ENCODE measurements at places on chromosomes 11 and 22. TPM values are rescaled to one million over a fixed set of nuclear protein-coding genes. Genes with fewer than 3 reads are reported as not detected.

- H3K4me1 ChIP-seq = no peaks in the 10 kb centered on the region
- no peak overlapping the region for H3K4me3 ChIP-seq
- H3K27me3 ChIP-seq = no peaks in the 10 kb centered on the region
Measured at GRCh38 chr11:88068848-88069554, 106.2 kb downstream of the RAB38 start.

- no peaks in the 10 kb centered on the region for H3K4me1 ChIP-seq
- DNase-seq = no peak
- no peak overlapping the region for H3K27ac ChIP-seq
Measured at GRCh38 chr11:9132203-9132878, 40.9 kb upstream of the SCUBE2 start.

DNA sequence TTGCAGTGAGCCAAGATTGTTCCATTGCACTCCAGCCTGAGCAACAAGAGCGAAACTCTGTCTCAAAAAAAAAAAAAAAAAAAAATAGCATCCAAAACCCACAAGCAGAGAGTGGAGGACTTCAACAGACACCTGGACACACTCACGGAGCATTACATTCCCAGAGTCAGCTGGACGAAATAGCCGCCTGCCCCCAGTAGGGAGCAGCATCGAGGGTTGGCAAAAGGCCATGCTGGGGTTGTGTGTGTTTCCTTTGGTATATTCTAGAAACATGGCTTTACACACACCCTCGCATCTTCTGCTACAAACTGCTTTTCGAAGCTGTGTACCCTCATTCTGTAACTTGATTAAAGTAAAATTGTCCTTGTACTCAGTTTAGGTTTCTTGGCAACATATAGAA lies 5.3 kb downstream of the ADA2 start:
- H3K36me3 ChIP-seq = no peaks in the 10 kb centered on the region
- H3K27me3 ChIP-seq = no peaks in the 10 kb centered on the region
- DNase-seq = peak; percentile 62
- H3K4me3 ChIP-seq = no peak overlapping the region
- no peak overlapping the region for H3K27ac ChIP-seq

DNA sequence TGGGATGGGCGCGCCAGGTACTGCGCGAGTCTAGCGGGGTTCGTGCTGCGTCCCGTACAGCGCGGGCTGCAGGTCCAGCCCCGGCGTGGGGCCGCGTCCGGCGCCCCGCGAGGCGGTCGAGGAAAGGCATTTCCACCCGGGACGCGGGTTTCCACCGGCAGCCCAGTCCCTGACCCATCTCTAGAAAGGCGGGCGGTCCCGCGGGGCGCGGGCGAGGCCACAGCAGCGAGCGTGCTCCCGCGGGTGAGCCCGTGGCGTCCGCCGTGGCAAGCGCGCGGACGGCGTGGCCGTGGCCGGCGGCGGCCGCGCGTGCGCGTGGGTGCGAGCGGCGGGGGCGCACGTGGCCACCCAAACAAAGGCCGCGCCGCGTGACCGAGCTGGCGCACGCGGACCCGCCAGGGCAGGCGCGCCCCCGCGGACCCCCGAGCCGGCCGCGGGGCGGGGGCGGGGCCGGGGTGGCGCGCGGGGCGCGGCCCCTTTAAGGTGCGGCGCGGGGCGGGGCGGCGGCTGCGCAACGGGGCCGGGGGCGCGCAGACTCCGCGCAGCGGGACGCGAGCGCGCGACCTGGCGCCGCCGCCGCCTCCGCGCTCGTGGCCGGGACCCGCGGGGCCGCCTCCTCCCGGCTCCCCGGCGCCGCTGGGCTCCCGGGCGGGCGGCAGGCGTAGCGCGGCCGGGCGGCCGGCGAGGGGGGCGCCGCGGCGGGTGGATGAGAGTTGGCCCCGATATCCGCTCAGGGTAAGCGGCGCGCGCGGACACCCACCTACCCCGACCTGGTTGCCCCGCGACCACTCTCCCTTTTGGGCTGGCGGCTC lies 39.3 kb upstream of the CELSR1 start:
- DNase-seq = peak; percentile 30
- no peaks in the 10 kb centered on the region for H3K27me3 ChIP-seq
- no peaks in the 10 kb centered on the region for H3K4me1 ChIP-seq
- H3K27ac ChIP-seq = no peak overlapping the region
- H3K36me3 ChIP-seq = peaks cover 5% of the 10 kb centered on the region

GRCh38 chr11:109972181-109972715 lies 120.9 kb upstream of the ZC3H12C start:
- H3K27me3 ChIP-seq = no peaks in the 10 kb centered on the region
- H3K4me1 ChIP-seq = no peaks in the 10 kb centered on the region
- no peaks in the 10 kb centered on the region for H3K36me3 ChIP-seq
- H3K4me3 ChIP-seq = no peak overlapping the region
- no peak for DNase-seq
- no peak overlapping the region for H3K27ac ChIP-seq

DNA sequence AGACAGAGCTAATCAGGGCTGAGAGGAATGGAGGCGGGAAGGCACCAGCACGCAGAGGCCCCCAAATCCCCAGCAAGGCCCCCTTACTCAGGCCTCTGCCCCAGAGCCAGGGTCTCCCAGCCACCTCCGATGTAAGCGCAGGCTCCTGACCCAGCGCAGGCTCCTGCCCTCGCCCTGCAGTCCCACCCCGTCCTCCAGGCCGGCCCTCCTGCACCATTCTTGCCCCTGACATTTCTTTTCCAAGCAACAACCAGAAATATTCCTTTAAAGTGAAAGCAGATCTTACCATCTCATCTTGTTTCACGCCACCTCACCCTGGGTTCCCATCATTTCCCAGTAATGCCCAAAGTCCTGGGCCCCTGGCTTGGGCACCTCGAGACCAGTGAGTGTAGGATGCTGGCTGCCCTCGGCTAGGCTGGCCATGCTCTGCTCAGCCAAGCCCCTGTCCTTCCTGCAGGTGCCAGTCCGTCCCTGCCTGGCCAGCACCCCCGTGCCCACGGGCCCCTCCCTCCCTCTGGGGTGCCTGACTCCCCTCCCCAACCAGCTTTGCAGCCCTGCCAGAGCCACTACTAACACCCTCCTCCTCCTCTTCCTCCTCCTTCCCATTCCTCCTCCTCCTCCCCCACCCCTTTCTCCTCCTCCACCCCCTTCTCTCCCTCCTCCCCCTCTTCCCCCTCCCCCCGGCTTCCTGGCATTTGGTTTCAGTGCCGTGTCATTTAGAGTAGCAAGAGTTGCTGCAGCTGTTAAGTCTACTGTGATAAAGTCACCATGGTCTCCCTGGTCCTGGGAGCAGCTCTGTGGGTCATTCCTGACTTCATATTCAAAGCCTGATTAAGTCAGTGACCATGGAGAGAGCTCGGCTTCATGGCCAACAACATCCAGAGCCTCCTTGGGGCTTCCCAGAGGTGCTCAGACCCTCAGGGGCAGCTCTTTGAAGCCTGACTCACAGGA lies 78.7 kb downstream of the PIWIL3 start:
- no peaks in the 10 kb centered on the region for H3K27me3 ChIP-seq
- peak overlapping the region; percentile 26 for H3K4me3 ChIP-seq

DNA sequence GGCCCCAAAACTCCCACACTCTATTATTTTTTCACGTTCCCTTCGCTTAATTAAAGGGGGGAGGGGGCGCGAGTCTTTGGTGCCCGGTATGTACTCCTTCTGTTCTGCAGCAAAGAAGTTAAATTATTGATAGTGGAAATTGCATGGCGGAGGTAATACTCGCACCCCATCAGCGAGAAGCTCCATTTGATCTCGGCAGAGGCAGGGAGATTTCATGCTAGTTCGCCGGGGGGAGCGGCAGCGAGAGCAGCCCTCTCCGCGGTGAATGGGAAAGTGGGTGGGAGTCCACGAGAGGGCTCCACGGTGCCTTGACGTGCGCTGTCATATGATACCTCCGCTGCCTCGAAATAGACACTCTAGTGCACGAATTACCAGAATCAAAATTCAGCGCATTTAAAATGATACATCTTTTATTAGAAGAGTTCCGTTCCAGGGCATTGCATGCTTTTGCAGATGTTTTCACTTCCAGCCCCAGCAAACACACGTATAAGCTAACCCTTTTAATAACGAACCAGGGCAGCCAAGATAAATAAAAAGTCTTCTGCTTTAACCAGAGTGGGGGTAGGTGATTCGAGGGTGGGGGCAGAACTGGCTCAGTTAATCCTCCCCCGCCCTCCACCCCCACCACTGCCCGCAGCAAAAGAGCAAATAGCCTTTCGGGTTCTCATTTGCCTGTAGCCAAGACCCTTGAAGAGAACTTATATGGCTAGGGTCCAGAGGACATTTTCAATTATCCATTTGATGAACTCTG lies 1.3 kb upstream of the BDNF start:
- DNase-seq = no peak
- peak overlapping the region; percentile 96 for H3K4me3 ChIP-seq
- H3K27me3 ChIP-seq = peaks cover 15% of the 10 kb centered on the region
- H3K36me3 ChIP-seq = no peaks in the 10 kb centered on the region
- H3K4me1 ChIP-seq = 0 out of 2 replicates have a peak, but pooled peaks cover 4% of the 10 kb centered on the region
- H3K27ac ChIP-seq = no peak overlapping the region

DNA sequence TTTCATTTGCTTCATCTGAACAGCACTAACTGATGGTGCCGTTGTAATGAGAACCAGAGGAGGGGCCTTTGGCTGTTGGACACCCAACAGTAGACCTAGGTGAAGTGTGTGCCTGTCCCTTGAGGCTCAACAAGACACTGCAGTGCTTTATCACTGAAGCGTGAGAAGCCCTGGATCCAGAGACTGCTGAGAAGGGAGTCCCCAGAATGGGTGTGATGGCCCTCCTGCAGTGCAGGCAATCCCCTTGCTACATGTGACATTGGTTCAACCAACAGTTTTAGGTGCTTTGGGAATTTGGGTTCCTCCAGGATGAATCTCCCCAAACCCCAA lies 125.6 kb downstream of the BRD1 start:
- no peaks in the 10 kb centered on the region for H3K4me1 ChIP-seq
- DNase-seq = no peak
- H3K36me3 ChIP-seq = no peaks in the 10 kb centered on the region
- H3K27ac ChIP-seq = no peak overlapping the region

- no peaks in the 10 kb centered on the region for H3K36me3 ChIP-seq
- peak overlapping the region; percentile 84 for H3K4me3 ChIP-seq
- no peaks in the 10 kb centered on the region for H3K4me1 ChIP-seq
- peaks cover 30% of the 10 kb centered on the region for H3K27me3 ChIP-seq
Measured at GRCh38 chr11:110710628-110711381, 1.4 kb downstream of the ARHGAP20 start.

DNA sequence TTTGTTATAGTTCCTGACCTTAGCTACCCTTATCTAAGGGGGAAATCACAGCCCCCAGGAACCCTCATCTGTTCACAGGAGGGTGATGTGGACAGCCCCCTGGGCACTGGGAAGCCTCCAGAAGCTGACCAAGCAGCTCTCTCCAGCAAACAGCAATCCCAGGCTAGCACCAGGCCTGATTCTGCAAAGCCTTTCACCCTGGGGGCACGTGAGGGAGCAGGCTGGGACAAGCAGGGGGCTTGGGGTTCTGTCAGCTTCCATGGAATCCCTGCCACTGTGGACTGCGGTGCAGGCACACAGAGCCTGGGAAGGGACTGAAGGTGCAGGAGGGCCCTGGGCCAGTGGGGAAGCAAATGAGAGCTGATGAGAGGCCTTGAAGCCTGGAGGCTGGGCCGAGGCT lies 2.1 kb downstream of the PGAP2 start:
- no peak for DNase-seq
- H3K4me1 ChIP-seq = no peaks in the 10 kb centered on the region
- peaks cover 5% of the 10 kb centered on the region for H3K36me3 ChIP-seq

DNA sequence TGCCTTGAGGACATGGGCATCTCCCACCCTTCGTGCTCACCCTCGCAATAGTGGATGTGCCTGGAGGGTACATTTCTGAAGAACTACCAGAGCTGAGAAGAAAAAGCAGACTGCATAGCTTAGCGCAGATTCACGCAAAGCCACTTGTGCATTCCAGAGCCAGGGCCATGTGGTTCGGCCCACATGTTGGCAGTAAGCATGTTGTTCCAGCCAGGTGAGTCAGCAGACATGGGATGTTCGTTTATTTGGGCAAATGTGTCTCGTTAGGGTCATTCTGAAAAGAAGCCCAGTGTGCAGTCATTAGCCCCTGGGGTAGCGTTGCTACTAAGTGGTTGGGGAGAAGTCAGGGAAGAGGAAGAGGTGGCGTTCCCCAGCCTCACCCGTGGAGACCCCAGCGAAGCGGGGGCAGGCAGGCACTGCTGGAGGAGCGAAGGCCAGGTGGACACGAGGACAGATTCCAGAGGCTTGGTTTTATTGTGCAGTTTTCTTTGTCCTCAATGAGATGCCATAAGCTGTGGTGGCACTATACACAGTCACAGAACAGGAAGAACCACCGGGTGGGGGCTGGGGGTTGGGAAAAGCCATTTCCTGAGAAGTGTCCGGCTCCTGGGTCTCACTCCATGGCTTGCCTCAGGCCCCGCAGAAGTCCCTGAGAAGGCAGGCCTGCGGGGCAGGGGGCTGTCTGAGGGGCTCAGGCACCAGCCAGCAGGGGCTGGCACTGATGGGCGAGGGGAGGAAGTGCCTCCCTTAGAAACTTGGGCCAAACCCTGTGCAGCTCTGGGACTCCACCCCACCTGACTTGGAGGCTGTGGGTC lies 5.0 kb downstream of the THY1 start:
- H3K4me3 ChIP-seq = no peak overlapping the region
- H3K27ac ChIP-seq = no peak overlapping the region
- DNase-seq = peak; percentile 59
- no peaks in the 10 kb centered on the region for H3K27me3 ChIP-seq
- peaks cover 28% of the 10 kb centered on the region for H3K36me3 ChIP-seq
- peaks cover 9% of the 10 kb centered on the region for H3K4me1 ChIP-seq

DNA sequence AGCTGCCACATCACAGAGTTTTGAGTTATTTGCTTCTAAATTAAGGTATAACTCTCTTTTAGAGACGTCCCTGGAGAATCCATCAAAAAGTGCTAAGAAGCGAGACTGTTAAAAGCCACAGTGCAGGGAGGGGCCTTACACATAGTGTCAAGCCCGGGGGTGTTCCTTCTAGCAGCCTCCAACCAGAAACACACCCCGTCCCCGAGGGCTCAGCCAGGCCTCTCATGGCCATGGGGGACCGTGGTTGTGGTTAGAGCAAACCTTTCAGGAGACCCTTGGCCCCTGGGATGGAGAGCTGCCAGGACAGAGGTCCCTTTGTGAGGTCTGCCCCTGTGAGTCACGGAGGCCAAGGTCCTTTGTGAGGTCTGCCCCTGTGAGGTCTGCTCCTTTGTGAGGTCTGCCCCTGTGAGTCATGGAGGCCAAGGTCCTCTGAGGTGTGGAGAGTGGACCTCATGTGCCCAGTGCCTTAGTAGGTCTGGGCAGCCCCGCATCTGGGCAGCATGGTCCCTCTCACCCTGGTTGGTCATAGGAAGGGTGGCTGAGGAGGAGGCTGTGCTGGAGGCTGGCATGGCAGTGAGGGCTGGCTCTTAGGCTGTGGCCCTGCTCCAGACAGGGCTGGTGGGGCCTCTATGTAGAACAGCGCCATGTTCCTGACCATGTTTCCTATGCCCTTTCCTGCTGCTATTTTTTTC lies 5.4 kb downstream of the GNAZ start:
- no peak overlapping the region for H3K4me3 ChIP-seq
- no peak overlapping the region for H3K27ac ChIP-seq
- no peaks in the 10 kb centered on the region for H3K27me3 ChIP-seq
- H3K36me3 ChIP-seq = no peaks in the 10 kb centered on the region

- H3K4me3 ChIP-seq = no peak overlapping the region
- no peaks in the 10 kb centered on the region for H3K4me1 ChIP-seq
Measured at GRCh38 chr11:5107285-5107684, 30.9 kb downstream of the OR52A5 start.

- no peak for DNase-seq
- no peak overlapping the region for H3K27ac ChIP-seq
- no peaks in the 10 kb centered on the region for H3K36me3 ChIP-seq
- H3K4me1 ChIP-seq = no peaks in the 10 kb centered on the region
- H3K4me3 ChIP-seq = no peak overlapping the region
Measured at GRCh38 chr22:23754980-23755636, 883 bp upstream of the VPREB3 start.

- no peaks in the 10 kb centered on the region for H3K27me3 ChIP-seq
- peak; percentile 17 for DNase-seq
- no peaks in the 10 kb centered on the region for H3K4me1 ChIP-seq
- no peak overlapping the region for H3K4me3 ChIP-seq
Measured at GRCh38 chr11:116701297-116701801, 71.4 kb downstream of the BUD13 start.

Gene MPEG1
- total RNA-seq = not detected

Gene MS4A18
- not detected for total RNA-seq

Gene MIEF1
- total RNA-seq = 34.7 TPM

Gene TMEM45B
- 0.35 TPM for total RNA-seq
